ENCODE measurements at places on chromosomes 1 and 21.

DNA sequence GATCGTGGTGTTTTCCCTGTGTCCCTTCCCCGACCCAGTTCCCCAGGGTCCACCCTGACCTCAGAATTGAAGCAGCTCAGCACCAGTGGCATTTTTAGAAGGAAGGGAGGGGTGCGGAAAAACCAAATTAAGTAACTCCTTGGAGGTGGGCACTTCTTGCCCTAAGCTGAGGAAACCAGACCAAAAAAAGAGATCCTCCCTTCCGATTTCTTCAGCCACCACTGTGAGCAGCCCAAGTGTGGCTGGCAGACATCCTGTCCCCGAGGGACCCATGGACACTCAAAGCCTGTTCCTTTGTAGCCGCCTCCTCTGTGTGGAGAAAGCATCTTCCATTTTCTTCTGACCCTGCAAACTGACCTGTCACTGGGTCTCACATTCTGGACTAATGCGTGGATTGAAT lies 31.3 kb downstream of the KIRREL1 start:
- no peak for DNase-seq

GRCh38 chr1:247923941-247924340 lies 748 bp upstream of the OR2AJ1 start:
- no peak for DNase-seq

DNA sequence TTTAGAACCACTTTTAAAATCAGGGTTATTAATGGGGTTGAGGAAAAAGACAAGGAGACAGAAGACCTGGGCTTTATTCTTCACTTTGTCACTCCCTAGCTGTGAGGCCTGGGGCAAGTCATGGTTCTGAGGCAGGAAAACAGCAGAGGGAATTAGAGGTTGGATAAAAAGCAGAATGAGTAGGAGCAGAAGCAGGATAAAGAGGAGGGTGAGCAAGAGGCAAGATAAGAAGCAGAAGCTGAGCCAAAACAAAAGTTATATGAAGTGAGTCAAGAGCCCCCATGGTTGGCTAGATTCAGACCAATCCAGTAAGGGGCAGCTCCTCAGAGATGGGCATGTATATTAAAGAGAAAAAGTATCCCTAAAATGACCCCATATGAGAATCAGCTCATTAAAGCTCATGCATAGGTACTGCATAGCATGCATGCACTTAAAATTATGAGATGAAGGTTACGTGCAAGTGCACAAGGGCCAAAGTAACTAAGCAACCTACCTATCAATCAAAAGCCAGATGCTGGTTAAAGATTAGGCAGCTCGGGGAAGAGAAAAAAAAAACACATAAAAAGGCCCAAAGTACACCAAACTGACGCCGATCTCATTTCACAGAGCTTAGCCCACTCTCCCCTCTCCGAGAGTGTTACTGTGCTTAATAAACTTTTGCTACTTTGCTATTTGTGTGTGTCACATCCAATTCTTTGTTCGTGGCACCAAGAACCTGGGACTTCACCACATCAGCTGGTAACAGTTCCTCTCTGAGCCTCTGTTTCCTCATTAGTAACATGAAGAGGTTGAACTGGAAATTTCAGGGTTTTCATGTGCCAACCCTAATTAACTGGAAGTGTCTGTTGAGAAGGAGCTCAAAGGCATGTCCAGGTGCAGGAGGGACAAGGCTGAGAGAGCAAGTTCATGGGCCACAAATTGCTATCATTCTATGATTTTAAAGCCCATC lies 2.2 kb downstream of the AVPR1B start:
- DNase-seq = no peak

GRCh38 chr1:24416666-24417391 lies 1.2 kb downstream of the NIPAL3 start:
- DNase-seq = no peak

- DNase-seq = no peak
Observed at GRCh38 chr1:173682184-173682583, 12.5 kb upstream of the ANKRD45 start.

Measured in NCI-H748 treated with DMSO at 0.1 percent for 48 hours (cell line).